Stimulated activated naive CD8-positive, alpha-beta T cell treated with anti-CD3 and anti-CD28 coated beads, Interleukin-15, Interleukin-2, amounts not matched to agents 100 U/mL and 50 U/mL, for 24 hours (primary cell): ENCODE measurements at places on chromosomes 13 and 19.

DNA sequence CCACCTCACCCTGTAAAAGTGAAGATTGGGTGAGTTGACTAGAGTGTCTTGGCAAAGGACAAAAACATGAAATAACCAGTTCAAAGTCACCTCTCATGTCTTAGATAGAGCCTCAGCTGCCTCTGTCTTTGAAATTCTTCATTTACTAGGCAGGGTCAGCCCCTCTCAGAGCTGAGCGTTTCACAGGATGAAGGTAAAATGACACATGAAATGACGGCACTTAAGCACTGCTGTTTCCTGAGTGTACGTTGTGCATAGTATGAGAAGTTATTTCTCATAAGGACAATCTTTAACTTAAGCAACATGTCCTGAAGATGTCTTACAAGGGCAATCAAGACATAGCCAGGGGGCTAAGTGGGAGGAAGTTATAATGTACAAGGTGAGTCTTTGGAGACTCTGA lies 32.3 kb upstream of the SLC10A2 start:
- no peak for DNase-seq

GRCh38 chr13:24142453-24142852 lies 18.1 kb upstream of the SPATA13 start:
- DNase-seq = no peak

DNA sequence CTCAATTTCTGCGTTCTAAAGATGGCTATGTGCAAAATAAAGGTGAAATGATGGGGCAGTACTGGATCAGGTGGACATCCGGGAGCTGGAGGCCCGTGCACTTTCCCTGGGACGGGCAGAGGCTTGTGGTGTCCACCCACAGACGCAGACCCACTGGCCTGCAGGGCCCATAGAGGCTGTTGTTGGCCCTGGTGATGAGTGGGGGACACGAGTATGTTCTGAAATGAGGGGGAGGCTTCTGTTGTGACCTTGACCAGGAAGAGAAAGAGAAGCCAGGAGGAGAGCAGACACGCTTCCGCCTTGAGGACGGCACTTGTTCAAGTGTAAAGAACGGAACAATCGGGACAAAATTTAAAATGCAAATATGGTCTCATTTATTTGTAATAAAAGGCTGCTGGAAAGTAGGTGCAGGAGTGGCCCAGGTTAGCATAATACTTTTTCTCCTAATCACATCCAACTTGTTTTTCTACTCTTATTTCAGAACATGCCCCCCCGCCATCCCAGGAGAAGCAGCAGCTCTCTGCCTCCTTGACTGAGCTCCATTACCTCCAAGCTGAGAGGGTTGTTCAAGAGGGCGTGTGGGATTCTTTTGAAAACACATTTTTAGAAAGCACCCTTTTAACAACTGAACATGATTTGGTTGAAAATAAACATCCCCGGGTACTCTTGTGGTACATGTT lies 27.1 kb downstream of the ATP11A start:
- no peak for DNase-seq

DNA sequence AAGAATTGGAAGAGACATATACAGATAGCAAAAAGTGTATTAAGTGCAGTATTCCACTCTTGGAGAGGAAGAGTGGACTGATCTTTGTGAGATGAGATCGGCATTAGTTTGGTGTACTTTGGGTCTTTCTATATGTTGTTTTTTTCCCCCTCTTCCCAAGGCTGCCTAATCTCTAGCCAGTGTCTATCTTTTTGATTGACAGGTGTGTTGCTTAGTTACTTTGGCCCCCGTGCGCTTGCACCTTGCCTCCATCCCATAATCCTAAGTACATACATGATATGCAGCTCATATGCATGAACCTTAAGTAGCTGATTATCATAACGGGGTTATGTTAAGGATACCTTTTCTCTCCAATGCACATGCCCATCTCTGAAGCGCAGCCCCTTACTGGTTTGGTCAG lies 4.3 kb upstream of the SLC7A10 start:
- no peak for DNase-seq

GRCh38 chr19:42552086-42553065 lies 24.1 kb upstream of the CEACAM1 start:
- no peak for DNase-seq

- no peak for DNase-seq
These were observed 5.1 kb upstream of the GTF3A start for GRCh38 chr13:27419328-27419727.

DNA sequence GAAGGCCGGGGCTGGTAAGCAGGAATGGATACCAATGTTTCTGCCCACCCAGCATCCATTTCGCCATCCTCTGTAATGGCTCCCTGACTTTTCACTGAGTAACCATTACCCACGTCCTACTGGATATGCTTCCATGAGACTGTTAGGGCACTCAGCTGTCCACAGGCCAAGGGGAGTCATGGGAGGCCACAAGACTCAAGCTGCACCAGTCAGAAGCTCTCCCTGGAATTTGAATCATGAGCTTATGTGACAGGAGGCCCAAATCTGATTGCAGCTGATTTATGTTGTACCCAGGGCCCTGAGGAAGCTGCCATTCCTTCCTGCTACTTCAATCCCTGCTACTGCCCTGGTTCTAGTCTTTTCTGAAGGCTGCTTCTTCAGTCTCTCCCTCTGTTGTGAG lies 28.3 kb downstream of the DEDD2 start:
- DNase-seq = no peak

DNA sequence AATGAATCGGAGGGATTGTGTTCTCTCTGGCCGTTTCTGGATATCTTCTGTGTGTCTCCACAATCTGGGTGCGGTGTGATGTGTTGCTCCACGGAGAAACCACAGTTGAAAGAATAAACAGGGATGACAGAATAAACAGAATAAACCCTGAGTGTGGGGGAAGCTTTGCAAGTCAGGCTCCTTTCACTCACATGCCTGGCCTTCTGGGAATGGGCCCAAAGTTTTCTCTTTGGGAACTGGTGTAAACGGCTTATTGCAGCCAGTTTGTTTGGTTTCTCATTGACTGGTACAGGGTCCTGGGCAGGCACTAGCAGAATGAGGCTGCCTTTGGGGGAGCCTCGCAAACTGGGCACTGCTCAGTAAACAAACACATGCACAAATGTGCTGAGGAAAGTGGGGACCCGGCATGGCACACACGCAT lies 324.7 kb downstream of the DLEU7 start:
- no peak for DNase-seq

- DNase-seq = no peak
These were observed 96.1 kb downstream of the OXGR1 start for GRCh38 chr13:96898212-96898611.

GRCh38 chr19:13163609-13164342 lies 13.6 kb downstream of the IER2 start:
- DNase-seq = peak; percentile 67

GRCh38 chr13:23427881-23428528 lies 5.5 kb downstream of the SACS start:
- DNase-seq = no peak

DNA sequence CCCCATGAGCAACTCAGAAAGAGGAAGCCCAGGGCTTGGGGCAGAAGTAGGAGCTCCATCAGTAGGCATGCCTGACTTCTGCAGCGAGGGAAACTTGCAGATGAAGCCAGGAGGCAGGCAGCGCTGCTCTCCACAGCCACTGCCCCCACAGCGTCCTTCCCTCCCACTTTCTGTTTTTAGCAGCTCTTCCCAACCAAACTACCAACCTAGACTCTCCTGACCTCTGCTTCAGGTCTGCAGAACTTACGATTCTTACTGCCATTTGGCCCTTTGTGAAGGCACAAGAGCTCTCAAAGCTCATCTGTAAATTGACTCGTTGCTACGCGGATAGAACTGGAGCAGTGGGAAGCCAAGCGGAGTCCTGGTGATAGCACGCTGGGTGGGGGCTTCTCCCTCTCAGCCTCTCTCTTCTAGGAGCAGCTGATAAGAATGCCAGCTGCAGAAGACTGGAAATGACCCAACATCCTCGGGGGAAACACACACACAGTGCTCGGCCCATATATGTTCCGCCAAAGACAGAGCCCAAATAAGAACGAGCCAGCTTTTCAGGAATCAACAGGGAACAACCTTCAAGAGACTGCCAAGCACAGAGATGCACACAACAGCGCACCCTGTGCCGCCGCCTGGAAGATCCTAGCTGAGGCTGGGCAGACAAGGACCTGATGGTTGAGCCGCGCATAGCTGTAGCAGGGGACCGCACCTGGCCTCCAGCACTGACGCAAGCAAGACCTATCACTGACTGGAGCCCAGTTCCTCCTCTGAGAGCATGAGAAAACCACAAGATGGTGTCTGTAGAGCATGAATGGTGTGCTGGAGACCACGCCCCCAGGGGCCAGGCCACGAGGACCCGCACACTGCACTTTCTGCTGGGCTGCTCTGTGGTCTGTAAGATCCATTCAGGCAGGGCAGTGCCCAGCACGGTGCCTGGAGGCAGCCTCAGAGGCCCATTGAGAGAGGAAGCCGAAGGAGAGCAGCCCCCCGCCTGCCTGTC lies 15.9 kb upstream of the SLC35E1 start:
- peak; percentile 77 for DNase-seq

- DNase-seq = no peak
These were observed 172.1 kb upstream of the CSNK1A1L start for GRCh38 chr13:37277435-37278144.

DNA sequence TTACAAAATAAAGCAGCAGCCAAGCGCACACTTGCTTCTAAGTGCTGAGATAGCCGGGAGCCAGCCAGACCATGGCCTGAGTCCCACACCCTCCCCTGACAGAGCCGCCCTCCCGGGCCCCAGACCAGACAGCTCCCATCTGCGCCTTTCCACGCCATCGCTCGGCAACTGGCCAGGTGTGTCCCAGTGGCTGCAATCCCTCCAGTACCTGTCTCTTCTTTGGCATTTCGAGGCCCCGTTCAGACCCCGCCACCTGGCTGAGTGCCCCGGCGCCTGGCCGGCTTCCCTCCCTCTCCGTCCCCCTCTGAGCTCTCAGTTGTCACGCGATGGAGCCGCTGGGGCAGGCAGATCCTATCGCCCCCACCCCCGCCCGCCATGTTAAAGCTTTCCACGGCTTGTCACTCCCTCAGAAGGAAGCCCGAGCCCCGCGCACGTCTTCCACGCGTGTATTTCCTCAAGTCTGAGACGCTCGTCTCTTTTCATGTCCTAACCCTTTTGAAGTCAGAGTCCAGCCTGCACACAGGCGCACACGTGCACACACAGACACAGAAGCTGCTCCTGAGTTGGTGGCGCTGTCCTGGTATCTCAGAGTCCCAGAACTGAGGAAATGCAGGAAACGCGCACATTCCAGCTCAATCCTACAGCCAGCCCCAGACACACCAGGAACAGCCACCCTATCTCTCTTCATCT lies 7.9 kb downstream of the MLLT1 start:
- DNase-seq = no peak

GRCh38 chr13:102968572-102969228 lies 97.5 kb downstream of the SLC10A2 start:
- DNase-seq = no peak

DNA sequence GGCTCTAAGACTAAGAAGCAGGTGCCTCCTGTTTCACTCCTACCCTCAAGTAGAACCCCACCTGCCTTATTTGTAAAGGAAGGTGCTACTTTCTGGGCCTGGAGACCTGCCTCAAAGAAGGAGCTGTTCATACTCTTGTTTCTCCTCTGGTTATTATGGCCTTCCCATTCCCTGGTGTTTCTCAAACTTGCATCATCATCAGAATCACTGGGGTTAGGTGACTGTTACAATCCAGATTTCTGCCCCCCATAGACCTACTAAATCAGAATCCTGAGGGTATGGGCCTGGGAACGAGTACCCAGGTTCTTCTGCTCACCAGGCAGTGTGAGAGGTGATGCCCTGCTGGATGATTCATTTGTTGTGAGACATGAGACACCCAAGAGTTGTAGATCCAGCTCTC lies 18.4 kb downstream of the SAMD4B start:
- no peak for DNase-seq

DNA sequence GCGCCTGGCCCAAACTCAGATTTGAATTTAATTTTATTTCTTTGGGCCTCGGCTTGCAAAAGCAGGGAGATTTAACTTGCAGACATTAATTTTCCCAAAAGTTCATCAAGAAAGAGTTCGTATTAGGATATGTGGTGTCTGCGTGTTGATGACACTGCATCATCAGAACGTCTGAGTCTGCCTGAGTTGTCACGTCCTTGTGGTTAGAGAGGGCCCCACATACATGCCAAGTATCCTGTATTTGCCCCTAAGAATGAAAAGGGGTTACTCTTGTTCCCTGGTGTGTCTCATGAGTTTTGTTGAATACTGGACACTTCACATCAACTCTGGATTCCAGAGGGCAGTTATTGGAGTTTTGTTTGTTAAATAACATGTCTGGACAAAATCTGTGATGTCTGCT lies 5.6 kb upstream of the TEX29 start:
- no peak for DNase-seq

DNA sequence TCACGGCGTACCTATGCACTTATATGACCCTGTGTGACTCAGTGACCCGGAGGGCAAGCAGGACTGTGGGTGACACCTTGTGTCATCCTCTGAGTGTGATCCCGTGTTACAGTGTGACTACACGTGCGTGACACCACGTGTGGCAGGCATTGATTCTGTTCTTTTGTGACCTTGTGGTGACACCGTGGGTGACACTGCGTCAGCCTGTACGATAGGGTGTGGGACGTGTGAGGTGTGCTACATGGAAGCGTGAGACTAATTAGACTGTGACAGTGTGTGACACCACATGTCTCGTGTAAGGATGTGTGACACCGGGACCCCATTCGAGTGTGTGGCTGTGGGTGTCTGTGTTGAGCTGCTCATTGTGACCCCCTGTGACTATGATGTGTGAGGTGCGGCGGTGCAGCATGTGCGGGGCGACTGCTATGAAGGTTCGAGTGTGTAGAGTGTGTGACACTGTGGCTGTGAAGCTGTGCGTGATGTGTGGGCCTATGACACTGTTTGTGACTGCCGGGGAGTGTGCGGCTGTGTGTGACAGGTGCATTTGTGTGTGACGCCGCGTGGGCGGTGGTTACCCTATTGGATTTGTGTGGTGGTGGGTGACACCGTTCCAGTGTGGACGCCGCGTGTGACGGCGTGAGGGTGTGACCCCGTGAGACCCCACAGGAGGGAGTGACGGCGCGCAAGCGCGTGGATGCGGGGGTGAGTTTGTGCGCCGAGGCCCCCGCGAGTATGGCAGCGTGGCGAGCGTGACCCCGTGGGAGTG lies 399 bp upstream of the SPTBN4 start:
- DNase-seq = peak; percentile 72

DNA sequence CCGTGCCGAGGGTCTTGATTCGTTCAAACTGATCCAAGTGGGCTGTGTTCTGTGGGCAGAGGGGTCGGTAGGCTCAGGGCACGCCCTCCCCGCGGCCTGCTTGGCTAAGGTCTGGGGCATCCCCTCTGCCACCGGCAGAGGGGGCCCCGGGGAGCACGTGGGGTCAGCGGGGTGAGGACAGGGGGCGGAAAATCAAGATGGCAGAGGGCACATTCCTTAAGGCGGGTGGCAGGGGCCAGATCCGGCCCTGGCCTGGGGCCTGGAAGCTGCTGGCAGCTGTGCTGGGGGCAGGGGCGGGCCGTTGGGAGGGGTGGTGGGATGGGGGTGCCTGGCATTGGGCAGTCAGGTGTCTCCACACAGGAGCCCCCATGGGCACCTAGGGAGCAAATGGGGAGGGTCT lies 10.7 kb downstream of the PRKACA start:
- no peak for DNase-seq

- DNase-seq = no peak
These were observed 60.0 kb downstream of the TEX29 start for GRCh38 chr13:111380431-111380830.

GRCh38 chr19:2018752-2019151 lies 3.2 kb upstream of the BTBD2 start:
- DNase-seq = no peak
